ENCODE measurements at places on chromosomes 1 and 21.

- no peak for DNase-seq
These were observed 191.8 kb upstream of the SAMSN1 start for GRCh38 chr21:14737922-14738321.

DNA sequence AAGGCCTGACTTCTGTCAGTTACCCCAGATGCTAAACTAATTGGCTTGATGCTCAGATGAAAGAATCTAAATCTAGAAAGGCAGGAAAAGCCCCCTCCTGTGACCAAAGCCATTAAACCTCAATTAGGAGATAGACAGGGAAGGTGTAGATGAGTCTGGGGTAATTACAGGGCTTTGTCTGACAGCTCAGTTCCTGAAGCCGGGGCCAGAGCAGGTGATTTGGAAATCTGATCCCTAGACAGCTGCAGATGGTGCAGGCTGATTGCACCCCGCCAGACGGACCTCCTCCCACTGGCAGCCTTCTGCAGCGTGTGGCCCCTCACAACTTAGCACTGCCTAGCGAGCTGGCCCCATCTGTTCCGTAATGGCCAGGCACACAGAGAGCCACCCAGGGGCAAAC is 395.1 kb downstream of the HLX start:
- no peak for DNase-seq

DNA sequence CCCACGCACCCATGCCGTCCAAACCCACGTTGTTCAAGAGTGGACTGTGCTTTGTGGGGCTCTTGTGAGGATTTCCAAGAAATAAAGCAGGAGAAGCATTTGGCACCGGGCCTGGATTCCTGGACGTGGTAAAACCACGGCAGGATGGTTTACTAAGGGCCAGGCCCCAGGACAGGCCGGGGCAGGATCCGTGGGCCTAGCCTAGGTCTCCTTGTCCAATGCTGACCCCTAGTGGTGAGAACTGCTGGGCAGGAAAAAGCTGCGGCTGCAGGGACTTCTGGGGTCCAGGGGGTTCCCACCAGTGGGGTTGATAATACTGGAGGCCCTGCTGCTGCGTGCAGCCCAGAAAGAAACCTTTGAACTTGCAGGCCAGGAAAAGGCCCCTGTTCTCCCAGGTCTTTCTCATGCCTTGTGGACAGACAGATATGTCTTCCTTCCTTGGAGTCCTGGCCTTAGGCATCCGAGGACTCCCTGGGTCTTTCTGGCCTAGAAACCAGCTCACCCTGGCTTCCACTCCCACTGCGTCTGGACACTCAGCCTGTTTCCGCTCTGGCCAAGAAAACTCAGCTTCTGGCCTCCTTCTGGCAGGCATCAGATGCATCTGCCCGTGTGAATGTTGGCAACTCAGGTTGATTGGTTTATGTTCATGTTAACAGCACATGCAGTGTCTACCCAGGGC is 106.9 kb upstream of the TMEM51 start:
- DNase-seq, result no peak

DNA sequence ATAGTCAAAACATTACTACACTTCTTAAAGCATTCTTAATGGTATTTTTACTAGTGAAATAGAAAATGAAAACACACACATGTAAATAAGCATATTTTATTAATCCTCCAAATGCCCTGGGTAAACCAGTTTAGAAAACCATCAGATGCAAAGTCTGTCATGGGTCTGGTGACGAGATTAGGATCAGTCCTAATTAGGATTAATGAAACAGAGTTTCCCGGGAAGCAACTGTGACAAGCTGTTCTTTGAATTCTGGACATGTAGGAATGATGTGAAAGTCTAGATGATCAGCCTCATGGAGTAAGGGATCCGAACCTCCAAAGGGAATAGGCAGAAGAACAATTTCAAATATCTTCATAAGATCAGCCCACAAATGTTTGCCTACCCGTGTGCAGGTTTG is 250.2 kb downstream of the KIF26B start:
- DNase-seq, result no peak

DNA sequence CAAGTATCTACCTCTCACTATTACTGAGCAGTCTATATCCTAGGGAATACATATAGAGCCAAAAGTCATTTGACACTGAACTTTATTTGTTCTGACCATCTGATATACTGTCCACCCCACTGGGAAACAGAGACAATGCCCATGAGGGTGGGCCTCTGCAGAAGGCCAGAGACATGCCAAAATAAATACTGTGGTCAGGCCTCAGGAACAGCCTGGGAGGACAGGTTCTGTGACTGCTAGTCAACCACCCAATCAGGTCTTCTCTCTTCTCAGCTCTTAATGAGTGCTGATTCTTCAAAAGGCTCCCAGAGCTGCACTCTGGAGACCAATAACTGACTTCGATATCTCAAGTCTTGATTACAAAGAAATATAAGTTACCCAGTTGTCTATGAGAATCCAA is 5.5 kb upstream of the ANKRD35 start:
- DNase-seq, result no peak

DNA sequence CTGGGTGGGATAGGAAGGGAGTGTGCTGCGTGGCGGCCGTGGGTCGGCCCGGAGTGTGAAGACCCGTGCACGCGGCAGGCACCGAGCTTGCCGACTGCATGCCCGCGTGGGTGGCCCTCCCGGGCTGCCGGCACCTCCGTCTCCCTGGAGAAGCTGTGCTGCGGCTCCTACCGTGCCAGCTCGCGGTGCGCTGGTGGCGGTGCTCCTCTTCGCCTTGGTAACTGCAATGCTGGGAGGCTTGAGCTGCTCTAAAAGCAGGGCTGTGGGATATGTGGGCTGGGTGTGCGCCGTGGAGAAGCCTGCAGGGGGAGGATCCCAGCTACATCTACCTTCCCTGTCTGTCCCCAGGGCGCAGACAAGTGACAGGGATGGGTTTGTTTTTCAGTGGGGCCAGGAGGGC is 2.4 kb downstream of the GABRD start:
- DNase-seq, result no peak

DNA sequence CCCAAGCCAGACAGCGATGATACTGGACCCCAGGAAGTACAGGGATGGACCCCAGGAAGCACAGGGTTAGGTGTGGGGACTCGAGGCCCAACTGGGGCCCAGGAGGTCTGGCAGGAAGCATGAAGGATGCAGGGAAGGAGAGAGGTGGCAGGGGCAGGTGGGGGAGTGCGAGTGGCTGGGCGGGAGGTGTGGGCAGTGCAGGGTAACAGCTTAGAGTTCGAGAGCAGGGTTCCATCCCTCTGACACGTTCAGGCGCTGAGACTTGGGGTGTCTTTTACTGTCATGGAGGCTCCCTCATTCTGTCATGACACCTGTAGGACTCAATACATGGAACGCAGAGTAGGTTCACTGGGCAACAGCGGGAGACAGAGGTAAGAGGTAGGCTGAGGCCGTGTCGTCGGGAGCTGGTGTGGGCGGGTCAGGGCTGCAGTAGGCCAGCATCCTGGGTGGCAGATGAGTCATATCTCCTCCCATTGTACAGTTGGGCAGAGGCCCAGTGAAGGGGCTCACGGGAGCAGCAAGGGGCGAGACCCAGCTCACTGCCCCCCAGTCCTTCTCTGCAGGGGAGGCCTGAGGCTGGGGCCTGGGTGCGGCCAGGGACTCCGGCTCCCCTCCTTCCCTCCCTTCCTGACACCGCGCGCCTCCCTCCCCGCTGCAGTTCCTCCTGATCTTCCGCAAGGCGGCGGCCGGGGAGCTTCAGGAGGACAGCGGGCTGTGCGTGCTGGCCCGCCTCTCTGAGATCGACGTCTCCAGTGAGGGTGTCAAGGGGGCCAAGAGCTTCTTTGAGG is 11.6 kb upstream of the CTRC start:
- no peak for DNase-seq

DNA sequence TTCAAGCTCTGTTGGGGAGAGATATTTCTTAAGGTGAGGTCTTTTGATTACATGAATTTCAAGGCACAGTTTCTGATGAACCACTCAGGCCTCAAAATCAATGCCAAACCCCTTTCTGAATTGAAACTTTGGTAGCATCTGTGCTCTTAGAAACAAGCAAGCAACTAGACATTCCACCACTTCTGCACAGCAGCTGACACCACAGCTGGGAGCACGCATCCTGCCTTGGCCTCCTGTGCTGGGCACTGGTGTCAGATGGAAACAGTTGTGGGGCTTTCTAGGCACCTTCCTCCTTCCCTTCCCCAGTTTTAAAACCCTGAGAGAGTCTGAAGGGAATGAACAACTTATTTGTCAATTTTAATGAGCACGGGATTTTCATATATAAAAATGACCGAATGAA is 360.2 kb downstream of the ADGRL2 start:
- no peak for DNase-seq

GRCh38 chr1:238029126-238029525 is 138.4 kb upstream of the ZP4 start:
- DNase-seq, result no peak

- no peak for DNase-seq
These were observed 168.3 kb upstream of the SGIP1 start for GRCh38 chr1:66365635-66366034.

DNA sequence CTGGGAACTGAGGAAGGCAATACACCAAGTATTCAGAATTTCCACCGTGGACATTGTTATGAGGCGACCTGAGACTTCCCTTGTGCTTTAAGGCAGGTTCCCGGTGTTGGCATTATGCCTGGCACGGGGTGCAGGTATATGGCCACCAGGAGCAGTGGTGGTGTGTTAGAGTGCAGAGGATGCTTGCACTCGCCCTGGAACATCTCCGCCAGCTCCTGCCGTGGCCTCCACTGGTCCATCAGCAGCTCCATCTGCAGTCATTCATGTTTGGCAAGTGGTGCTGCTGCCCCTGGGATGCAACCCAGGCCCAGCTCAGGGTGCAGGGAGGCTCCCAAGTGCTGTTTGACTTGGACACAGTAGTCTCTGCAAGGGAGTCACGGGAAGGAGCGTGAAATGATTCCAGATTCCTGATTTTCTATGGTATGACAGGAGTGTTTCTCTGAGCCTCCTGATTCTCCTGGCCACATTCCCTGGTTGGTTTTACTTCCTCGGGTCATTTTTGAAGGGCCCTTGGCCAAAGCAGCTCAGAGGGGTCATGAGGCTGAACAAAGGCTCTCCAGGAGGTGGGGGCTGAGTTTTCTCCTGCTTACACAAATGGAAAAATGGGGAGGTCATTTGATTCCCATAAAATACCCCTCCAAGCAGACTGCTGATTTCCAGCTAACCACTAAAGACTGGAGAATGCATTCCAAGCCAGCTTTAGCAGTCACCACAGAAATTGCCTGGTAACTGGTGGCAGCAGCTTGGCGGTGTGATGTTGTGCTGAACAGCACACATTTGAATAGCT is 60.4 kb upstream of the PSEN2 start:
- no peak for DNase-seq

DNA sequence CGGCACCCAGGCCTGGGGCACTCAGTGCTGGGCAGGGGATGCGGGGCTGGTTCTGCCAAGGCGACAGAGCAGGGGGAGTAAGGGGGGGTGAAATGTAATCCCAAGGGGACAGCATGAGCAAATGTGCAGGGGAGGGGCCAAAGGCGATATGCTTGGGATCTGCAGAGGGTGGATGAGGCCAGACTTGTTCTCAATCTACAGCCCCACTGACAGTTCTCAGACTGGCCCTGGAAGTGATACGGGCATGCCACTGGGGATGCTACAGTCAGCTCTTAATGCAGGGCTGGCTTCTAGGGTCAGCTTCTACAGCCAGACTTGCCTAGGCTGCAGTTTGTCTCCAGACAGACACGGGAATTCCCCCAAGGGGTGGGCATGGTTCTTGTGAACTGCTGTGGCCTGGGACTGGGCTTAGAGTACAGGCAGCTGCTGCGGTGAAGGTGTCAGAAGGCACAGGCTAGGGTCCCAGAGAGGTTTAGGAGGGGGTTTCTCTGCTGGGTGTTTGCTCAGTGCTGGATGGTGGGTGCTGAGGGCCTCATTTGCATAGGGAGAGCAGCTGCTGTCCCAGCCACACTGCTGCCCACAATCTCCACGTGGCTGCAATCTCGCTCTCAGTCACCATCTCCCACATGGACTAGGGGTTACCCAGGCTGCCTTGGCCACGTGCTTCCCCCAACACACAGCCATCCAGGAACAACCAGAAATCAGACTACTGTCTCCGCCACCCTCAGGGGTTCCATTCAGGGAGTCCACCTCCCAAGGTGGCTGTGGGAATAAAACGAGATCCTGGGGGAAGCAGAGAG is 190.1 kb downstream of the HIVEP3 start:
- no peak for DNase-seq

DNA sequence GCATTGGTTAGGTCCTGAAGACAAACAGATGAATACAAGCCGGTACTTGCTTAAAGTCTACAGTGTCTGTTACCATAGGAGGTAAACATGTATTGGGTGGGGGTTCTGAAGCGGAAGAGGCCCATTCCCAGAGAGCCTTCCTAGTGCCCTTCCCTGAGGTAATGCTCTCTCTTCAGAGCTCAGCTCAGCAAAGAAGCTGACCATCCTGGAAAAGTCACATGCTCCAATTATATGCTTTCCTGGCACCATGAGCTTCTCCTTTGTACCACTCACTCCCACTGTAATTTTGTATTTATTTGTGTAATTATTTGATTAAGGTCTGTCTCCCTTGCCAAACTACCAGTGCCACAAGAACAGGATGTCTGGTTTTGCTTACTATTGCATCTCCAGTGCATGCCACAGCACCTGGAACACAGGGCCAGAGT is 42.0 kb downstream of the RAB3B start:
- DNase-seq, result no peak

DNA sequence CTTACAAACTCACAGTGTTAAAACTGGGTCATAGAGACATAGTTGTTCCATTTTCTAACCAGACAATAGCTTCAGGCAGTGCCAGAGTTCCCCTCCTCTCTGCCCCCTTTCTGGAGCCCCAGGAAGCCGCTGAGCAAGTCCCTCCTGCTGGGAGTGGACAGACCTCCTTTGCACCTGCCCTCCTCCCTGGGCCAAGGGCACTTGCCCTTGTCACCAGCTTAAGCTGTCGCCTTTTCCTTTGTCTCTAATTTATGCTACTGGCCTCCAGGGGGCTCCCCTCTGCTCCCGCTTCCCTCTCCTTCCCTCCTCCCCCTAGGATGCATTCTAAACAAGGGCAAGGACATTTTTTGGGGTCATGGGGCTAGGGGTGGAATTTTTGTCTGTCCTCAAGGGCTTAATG is 182.4 kb downstream of the MIS18A start:
- no peak for DNase-seq

DNA sequence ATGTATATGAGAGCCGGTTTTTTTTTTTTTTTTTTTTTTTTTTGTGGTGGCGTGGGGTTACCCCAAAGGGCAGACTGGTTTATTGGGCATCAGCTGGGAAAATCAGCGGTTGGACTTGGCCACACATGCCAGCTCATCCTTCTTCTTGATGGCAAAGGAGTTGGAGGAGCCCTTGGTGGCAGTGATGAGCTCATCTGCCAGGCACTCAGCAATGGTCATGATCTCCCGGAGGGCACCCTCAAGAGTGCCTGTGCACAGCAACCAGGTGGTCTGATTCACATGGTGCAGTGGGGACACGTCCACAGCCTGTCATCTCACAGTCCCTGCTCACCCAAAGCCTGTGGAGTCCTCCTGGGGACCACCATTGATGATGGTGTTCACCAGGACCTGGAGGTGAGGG is 62.0 kb downstream of the MRPS6 start:
- DNase-seq, result no peak

DNA sequence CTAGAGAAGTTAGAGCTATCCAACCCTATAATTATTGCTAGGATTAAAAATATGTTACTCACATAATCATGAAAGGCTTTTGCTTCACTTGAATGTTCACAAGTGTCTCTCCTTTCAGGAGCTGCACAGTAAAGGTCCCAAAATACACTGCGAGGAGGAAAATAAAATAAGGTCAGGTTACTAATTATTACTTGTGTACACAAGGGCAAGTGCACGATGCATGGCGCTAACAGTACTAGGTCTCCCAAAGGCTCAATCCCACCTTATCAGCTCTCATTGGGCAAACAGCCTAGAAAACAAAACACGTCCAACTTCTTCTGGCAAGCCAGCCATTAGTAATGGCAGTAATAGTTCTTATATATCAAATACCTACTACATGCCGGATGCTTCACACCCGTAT is 4.4 kb downstream of the SSBP3 start:
- DNase-seq, result no peak
